ENCODE measurements at places on chromosomes 5 and 9.

DNA sequence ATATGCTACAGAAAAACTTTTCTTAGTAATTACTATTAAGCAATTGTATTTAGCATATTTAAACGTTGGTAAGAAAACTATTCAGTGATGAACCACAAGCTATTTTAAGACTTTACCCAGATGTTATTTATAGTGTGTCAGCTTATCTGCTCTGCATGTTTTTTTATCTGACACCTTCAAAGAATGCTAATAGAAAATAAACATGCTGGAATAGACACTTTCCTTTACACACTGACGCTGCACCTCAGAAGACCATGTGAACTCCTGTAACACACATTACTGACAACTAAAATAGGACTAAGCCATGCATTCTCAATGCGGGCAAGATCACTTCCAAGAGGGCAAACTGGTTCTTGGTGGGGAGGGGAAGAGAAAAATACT lies 38.3 kb downstream of the FNIP1 start:
- no peak for DNase-seq

- DNase-seq = no peak
Observed at GRCh38 chr9:89605465-89606048, 745 bp downstream of the GADD45G start.

DNA sequence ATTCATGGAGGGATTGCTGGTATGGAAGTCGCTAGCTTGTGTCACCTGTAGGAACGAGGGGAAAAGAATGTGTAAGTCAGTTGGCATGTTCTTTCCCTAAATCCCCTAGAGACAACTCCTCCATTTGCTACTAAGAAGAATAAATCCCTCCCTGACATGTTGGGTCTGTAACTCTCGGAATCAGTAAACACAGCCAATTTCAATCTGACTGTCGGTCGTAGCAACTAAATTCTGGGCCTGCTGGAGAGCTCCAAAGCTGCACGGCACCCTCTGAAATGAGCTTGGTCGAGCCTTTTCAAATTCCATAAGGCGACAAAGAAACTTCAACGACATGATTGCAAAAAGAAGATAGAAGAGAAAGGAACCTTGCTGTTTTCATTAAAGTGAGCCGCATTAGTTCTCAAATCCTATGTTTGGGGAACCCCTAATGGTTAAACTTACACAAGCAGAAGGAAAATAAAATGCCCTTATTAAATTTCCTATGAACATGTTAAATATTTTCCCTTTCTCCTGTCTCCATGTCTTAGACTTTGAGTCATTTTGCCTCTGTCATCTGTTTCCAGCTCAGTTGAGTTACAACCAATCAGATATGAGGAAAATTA lies 735.8 kb upstream of the WWC1 start:
- DNase-seq = no peak

GRCh38 chr5:52283221-52283620 lies 504.5 kb upstream of the ITGA1 start:
- no peak for DNase-seq

- no peak for DNase-seq
Observed at GRCh38 chr5:73151766-73152410, 21.1 kb upstream of the TMEM174 start.

- DNase-seq = peak; percentile 80
Observed at GRCh38 chr9:13088720-13089427, 190.6 kb downstream of the MPDZ start.

GRCh38 chr5:1448511-1449011 lies 3.3 kb upstream of the SLC6A3 start:
- no peak for DNase-seq

GRCh38 chr5:178590141-178590923 lies at the start of gene COL23A1:
Gene COL23A1 (minus strand): TSS chr5:178590393.
- peak; percentile 1 for DNase-seq

DNA sequence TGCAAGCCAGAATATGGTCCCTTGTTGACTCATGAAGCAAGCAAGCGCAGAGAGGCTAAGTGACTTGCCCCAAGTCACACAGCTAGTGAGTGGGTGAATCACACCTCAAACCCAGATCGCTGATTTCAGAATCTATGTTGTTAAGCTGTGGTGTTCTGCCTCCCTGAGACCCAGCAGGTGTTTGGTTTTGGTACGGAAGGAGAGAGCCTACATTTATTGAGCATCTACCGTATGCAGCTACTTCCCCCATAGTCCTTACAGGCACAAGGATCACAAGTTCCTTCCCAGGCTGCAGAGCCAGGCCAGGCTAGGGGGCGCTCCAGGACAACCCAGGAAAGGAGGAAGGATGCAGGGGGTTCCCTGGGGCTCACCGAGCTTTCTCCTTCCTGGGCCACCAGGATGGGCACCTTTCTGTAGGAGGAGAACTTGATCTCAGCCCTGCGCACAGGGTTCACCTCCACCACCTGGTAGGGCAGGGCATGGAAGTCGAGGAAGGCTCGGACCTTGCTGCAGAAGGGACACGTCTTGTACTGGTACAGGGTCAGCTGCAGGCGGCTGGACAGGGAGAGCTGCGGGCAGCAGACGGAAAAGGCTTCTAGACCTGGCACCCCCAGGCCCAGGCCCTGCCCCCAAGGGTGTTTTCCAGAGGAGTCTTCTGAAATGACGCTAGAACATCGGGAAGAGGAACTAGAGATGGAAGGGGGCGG lies 2.5 kb downstream of the PTGES2 start:
- no peak for DNase-seq

DNA sequence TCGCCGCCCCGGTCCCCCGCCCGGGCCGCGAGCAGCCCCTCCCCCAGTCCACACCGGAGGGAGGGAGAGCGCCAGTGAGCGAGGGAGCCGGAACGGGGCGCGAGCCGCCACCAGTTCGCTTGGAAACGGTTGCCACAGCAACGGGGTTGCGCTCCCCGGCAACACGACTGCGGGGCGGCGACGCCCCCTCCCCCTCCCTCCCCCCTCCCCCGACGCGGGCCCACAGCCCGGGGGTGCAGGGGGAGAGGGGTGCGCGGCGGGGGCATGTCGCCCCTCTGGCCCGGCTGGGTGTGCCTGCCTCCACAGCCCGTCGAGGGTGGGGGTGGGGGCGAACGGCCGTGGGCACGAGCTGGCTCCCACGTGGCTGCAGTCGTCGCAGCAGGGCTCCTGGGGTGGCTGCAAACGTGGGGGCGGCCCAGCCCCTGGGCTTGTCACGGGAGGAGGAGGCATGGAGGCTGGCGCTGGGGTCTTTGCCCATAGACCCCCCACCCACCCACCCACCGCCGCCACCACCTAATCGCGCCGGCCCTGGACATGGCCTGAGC lies 524 bp downstream of the PRR7 start:
- DNase-seq = peak; percentile 52

DNA sequence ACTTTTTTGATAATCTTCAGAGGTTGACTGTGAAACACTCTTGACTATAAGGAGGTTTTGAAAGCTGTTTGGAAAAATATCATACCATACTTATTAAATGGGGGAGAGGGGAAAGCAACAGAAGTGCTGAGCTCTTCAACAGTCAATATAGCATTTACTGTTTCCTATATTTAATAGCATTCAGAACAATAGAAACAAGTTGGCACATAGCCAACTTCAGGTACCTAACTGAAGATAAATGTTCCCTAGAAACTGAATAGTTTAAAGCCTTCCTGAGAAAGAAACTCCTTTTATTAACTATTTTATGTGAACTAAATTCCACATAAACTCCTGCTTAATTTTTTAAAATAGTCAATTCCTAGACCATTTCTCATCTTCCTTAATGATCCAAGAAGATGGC lies 26.3 kb downstream of the SLC31A1 start:
- DNase-seq = no peak

GRCh38 chr9:206481-206880 lies 8.2 kb upstream of the DOCK8 start:
- DNase-seq = no peak

DNA sequence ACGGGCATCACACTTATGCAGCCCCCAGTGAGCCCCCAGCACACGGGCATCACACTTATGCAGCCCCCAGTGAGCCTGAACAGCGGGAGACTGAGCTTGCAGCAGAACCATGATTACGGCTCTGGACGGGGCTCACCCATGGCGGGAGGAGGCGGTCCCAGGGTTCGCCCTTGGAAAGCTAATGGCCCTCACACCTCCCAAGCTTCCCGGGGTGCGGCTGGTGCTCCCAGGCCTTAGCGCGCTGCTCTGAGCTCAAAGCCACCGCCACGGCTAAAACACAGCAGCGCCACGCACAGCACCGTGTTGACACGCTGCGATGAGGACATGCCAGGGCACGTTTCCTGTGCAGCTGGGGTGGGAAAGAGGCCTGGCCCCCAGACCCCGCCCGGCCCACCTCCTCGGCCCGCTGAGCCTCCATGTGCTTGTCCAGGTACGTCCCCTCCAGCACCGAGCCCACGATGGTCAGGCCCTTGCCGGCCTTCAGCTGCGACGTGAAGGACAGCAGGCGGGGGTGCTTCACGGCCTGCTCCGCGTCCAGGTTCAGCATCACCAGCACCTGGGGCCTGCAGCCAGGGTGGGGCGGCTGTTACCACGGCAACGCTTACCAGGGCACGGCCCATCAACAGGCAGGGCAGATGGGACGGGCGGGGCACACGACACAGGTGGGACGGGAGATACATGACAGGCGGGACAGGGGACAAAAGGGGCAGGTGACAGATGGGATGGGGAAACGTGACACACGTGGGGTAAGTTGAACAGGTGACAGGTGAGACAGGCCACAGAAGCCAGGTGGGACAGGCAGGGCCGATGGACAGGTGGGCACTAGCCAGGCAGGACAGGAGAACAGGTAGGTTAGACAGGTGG lies 38.4 kb downstream of the SLC12A7 start:
- DNase-seq = no peak

GRCh38 chr9:126146254-126147145 lies 180.1 kb upstream of the MVB12B start:
- DNase-seq = peak; percentile 83

- no peak for DNase-seq
Observed at GRCh38 chr5:62909326-62909725, 330.7 kb downstream of the LRRC70 start.

DNA sequence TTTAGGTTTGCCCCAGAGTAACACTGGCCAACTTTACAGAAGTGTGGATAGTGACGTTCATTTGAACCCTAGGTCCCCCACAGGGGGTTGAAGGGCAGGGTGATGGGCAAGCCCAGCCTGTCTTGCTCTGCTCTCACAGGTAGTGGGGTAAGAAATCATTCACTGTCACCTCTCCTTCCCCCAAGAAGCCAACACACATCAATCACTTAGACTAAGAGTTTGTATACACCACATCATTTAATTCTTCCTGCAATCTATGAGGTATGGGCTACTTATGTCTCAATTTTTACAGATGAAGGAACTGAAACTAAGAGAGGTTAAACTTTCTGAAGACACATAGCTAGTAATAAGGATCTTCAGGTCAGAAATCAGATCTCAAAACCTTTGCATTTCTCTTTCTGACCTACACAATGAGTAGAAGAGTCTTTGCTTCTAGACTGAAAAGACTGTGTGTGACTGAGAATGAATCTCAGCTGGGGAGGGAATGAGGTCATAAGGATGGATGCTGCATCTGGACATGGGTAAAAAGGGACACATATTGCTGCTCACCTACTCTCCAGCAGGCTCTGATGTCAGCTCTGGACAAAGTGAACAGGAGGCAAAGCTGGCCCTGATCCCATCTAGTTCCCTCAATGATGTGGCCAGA lies 81.0 kb upstream of the EQTN start:
- DNase-seq = no peak

GRCh38 chr9:107960916-107961315 lies 471.3 kb upstream of the KLF4 start:
- DNase-seq = no peak

DNA sequence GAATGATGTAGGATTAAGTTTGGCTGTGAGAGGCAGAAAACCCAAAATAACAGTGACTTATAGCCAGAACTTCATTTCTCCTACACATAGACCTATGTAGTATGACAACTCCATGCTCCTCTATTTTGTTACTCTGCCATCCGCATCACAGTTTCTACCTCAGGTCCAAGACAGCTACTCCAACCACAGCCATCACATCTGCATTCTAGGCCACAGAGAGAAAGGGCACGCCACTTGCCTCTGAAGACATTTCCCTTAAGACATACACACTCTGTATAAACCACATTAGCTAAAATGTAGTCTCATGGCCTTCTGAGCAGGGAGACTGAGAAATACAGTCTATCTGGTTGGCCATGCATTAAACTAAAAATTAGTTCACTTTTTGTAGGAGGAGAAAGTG lies 10.0 kb downstream of the SPINK4 start:
- DNase-seq = no peak

- no peak for DNase-seq
Observed at GRCh38 chr9:118961857-118962256, 407.4 kb downstream of the BRINP1 start.

DNA sequence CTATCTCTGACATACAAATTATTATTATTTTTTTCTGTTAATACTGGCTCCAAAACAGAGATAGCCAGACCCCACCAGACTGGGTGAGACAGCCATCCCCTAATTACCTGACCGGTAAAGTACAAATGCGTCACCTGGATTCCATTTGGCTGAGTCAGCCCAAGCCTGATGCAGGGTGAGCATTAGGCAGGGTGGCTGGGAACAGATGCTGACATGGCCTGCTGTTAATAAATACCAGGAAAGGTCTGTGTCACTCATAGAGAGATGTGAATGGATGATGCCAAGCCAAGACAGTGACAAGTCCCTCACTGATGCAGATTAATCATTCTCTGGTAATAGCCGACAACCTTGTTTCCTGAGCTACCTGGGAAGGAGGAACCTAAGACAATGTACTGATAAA lies 183.5 kb downstream of the TRIM32 start:
- no peak for DNase-seq

DNA sequence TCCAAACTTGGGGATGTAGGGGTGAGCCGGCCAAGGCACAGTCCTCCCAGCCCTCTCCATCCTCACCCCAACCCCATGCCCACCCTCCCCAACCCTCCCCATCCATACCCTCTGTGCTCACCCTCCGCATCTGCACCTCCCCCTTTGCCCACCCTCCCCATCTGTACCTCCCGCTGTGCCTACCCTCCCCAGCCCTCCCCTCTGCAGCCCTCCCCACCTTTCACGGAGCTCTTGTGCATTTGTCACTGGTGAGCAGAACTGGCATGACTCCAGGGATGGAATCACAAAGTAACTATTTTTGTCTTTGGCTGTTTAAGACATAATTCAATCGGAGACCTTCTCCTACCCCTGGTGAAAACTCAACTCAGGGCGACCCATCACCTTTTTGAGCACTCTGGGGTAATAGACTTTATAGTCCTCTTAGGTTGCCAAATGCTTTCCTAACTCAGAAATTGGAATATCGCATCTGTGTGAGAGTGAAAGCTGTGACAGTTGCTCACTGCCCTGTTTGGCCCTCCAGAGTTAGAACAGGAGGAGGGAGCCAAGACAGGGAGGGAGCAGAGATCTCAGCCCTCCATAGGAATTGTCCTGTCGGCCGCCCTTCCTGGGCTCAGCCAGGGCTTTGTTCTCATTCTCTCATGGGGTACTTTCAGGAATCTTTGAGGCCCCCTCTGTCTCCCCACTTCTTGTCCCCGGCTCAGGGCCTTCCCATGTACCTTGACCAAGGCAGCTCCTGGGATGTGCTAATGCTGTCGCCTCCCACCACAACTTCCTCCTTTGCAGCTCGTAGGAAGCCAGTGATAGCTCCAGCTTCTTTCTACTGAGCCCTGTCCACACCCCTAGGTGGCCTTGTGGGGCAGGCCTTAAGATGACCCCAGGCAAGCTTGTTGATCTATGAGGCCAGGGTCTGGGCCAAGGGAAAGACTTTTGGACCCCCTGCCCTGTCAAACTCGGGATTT lies 36.2 kb downstream of the OTULIN start:
- no peak for DNase-seq

- DNase-seq = no peak
Observed at GRCh38 chr9:115837618-115838017, 316.0 kb upstream of the PAPPA start.

GRCh38 chr9:132020272-132020671 lies 59.4 kb downstream of the MED27 start:
- DNase-seq = no peak

GRCh38 chr9:36152741-36153438 lies 16.3 kb upstream of the CCIN start:
- DNase-seq = no peak

- no peak for DNase-seq
Observed at GRCh38 chr9:89361816-89362646, 43.7 kb downstream of the SECISBP2 start.

Data from NCI-H1092 (cell line).